ENCODE measurements at places on chromosomes 3 and 15.

- DNase-seq: no peak
Measured at GRCh38 chr3:165635791-165636683, 201.2 kb downstream of the BCHE start.

- DNase-seq: no peak
Measured at GRCh38 chr3:39531665-39532064, 64.2 kb downstream of the MOBP start.

GRCh38 chr3:150527464-150528255, 18.6 kb downstream of the SERP1 start:
- DNase-seq: no peak

DNA sequence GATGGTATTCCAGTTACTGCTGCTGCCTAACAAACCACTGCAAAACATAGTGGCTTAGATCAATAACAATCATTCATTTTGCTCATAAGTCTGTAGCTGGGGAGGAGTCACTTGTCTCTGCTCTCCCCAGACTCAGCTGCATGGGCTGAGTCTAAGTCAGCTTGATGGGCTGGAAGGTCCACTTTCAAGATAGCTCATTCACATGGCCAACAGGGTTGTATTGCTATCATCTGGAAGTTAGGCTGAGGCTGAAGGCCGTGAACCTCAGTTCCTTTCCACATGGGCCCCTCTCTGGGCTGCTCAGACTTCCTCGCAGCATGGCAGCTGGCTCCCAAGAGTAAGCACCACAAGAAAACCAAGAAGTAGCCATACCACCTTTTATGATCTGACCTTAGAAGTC, 28.7 kb upstream of the BFSP2 start:
- DNase-seq: no peak

- peak; percentile 59 for DNase-seq
Measured at GRCh38 chr3:24137958-24138875, 193.1 kb downstream of the NR1D2 start.

GRCh38 chr3:18144571-18144970, 280.6 kb downstream of the SATB1 start:
- DNase-seq: no peak

GRCh38 chr3:42451546-42452230, 41.3 kb upstream of the LYZL4 start:
- no peak for DNase-seq

GRCh38 chr15:52112203-52112750, 298 bp downstream of the BCL2L10 start:
- no peak for DNase-seq

DNA sequence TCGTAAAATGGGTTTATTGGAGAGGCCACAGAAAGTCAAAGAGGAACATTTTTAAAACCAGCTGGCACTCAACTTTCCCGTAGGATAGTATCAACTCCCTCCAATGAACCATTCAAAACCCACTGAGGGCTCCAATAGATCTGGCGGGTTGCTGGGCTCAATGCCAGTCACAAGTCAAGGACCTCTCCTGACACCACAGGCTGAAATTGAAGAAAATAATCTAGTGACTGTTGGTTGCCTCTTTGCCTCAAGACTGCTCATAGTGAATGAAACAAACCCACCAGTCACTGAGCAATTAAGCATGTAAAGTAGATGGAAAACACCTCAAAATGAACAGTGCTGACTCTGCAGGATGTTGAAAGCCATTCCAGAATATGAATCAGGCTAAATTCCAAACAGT, 500.6 kb upstream of the AGTR1 start:
- no peak for DNase-seq

GRCh38 chr3:66394019-66394752, 106.6 kb downstream of the LRIG1 start:
- no peak for DNase-seq

GRCh38 chr3:151869181-151869580, 4.3 kb upstream of the SUCNR1 start:
- no peak for DNase-seq

DNA sequence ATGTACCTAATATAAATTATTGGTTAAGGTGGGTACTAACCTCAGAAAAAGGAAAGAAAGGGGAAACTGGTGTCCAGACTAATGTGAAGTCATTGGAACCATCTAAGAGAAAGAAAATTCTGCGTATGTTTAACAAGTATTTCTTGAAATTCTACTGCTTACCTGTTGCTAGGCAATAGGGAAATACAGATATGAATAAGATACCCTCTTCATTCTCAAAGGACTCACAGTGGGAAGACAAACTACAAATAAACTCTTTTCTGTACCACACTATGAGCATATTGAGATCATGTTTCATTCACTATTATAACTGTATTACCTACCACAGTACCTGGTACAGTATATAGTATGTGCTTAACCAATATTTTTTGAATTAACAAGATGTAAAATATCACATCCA, 140.5 kb upstream of the MLF1 start:
- DNase-seq: no peak

GRCh38 chr3:132325103-132325606, 7.9 kb downstream of the ACP3 start:
- DNase-seq: no peak

DNA sequence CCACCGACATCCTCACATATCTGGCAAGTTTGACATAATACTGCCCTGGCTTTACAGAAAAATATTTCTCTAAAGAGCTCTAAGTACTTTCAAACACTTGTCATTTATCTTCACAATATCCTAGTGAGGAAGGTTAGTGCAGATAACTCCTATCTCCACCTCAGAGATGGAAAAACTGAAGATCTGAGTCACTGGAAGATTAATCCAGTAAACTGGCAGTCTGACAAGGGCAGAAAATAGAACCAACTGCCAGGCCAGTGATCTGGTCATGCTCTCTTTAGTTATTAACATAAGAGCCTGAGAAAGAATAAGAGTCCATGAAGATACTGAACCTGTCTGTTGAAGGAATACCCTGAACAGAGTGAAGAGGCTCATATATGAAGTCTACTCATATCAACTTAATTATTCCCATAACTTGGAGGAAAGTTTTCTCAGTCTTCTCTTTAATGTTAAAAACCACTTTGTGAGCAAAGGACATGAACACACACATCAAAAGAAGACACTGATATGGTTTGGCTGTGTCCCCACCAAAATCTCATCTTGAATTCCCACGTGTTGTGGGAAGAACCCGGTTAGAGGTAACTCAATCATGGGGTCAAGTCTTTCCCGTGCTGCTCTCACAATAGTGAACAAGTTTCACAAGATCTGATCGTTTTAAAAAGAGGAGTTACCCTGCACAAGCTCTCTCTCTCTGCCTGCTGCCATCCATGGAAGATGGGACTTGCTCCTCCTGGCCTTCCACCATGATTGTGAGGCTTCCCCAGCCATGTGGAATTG, 61.4 kb downstream of the GOLIM4 start:
- DNase-seq: no peak

DNA sequence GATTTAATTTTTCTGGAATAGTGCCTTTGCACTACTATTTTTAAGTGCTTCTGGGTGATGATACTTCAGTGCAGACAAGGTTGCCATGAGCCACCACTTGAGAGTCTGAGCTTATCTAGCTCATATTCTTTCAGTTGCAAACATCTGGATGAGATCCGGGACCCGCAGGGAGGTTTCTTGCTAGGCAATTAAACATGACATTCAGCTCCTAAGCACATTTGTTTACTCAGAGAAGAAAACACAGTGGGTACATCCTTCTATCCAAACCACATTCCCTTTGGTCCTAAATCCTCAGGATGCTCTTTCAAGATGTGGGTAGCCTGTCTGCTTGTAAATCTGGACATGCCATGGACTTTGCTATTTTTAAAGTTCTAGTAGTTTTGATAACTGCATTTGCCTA, 12.0 kb downstream of the PLSCR1 start:
- no peak for DNase-seq

DNA sequence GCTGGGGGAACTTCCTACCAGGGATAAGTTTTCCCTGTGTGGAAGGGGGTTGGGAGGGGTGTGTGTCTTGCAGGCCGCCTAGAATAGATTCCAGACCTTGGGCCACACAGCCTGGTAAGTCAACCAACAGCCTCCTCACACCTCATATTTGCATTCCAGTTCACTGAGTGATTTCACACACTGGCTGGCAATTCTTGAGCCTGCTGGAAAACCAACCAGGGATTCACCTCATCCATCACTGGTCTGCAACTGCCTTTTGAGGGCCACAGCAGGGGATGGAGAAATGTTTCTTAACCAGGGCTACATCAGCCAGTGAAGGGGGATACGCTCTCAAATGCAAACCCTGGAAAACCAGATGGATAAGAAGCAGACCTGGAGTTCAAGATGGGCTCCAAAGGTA, 2.0 kb downstream of the FSTL1 start:
- DNase-seq: no peak

- no peak for DNase-seq
Measured at GRCh38 chr3:39262846-39263245, 17.0 kb downstream of the CX3CR1 start.

- DNase-seq: no peak
Measured at GRCh38 chr3:27521179-27521871, 37.1 kb upstream of the SLC4A7 start.

- no peak for DNase-seq
Measured at GRCh38 chr3:10299679-10300078, 6.9 kb upstream of the GHRL start.

- DNase-seq: no peak
Measured at GRCh38 chr3:119703820-119704531, 1.2 kb downstream of the CFAP91 start.

- no peak for DNase-seq
Measured at GRCh38 chr3:69986419-69986818, 13.1 kb upstream of the SAMMSON start.

- DNase-seq: no peak
Measured at GRCh38 chr3:3815206-3815605, 16.0 kb downstream of the LRRN1 start.

GRCh38 chr3:157290766-157291165, 130.8 kb upstream of the CCNL1 start:
- DNase-seq: no peak

GRCh38 chr3:152350776-152351175, 82.0 kb downstream of the MBNL1 start:
- no peak for DNase-seq

- no peak for DNase-seq
Measured at GRCh38 chr3:71614869-71615268, 31.3 kb upstream of the FOXP1 start.

DNA sequence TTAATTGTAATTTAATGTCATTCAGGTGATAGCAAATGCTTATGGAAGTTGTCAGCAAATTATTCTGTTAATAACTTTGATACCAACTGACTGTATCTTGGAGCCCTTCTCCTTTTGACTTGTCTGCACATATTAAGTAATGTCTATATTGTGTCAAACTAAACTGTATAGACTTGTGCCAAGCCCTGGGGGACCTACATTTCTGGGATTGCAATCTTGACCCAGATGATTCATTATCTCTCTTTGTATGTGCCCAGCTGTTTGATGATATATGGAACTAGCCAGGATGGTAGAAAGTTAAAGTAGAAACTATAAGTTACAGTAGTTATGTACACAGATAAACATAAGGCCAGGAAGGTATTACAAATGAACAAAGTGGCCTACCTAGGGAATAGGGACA, 402.8 kb upstream of the RARB start:
- no peak for DNase-seq

DNA sequence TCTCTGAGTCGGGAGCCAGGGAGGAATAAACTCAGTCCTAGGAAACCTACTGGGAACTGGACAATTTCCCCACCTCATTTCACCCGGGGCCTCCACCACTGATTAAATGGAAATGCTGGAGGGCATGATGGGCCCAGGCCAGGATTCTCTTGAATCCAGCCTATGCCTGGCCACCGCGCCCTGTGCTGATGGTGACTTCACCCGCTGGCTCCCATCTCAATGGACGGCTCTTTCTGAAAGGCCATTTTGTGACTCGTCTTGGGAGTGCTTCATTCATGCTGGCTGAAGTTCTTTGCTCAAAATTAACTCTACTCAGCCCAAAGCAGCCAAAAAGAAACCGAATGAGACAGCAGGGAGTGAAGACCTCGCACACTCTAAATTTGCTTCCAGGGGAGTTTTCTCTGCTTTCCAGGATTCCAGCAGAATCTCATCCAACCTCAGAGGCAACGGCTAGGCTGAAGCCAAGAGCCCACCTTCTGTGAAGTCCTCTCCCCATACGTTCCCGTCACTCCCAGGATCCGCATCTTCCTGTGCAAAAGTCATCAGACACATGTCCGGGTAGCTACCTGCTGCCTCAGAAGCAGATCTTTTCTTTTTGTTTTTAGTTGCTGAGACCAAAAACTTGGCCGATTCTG, 266.0 kb upstream of the ICE2 start:
- no peak for DNase-seq

DNA sequence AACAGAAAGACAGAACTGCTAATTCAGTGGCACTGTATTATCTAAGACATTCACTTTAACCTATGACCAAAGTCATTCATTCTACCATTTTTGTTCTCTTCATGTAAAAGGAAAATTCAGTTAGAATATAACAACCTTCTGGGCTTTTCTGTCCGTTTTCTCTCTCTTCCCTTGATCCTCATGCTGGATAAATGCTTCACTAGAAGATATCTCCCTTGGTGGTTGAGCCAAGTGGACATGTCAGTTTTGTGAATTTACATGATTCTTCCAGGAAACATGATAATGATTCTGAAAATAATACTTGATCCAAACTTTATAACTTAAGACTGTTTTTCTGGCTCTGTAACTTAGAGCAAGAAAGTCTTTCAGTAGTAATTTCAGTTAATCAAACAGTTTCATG, 1012.2 kb downstream of the SQOR start:
- DNase-seq: no peak

GRCh38 chr3:128674161-128674784, 23.7 kb upstream of the RPN1 start:
- no peak for DNase-seq

DNA sequence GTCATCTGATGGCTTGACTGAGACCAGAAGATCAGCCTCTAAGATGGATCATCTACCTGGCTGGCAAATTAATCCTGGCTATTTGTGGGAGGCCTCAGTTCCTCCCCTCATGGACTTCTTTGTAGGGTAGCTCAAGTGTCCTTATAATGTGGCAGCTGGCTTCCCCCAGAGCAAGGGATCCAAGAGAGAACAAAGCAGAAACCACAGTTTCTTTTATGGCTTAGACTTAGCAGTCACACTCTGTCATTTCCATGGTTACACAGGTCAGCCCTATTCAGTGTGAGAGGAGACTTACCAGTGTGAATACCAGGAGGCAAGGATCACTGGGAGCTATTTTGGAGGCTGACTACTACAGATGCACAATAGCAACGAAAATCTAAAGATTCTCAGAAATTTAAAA, 15.3 kb upstream of the ARL14 start:
- peak; percentile 23 for DNase-seq

DNA sequence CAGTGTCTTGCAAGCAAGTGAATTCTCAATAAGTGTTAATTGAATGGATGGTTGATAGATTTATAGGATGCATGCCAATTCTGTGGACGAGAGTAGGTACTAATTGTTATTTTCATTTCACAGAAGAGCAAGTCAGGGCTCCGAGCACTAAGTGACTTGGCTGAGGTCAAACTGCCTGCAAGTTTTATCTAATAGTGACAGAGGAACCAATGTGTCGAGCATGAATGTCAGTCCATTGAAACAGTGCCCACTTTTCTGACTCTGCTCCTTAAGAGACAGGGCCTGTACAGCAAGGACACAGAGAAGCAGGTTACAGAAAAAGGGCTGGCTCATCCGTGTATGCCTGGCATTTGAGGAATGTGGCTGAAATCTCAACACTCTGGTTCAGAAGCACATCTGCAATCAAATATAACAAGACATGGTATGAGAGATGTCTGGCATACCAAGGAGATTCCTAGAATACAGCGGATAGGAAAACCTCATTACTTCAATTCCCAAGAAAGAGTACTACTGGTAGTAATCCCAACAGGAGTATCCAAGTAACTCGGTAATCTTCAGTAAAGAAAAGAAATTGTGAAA, 6.0 kb upstream of the B3GNT5 start:
- DNase-seq: no peak

GRCh38 chr15:69299943-69300588, 1.4 kb downstream of the PAQR5 start:
- DNase-seq: no peak

- no peak for DNase-seq
Measured at GRCh38 chr3:128294999-128295468, 141.8 kb downstream of the EEFSEC start.
